ENCODE measurements at places on chromosomes 7 and 10.

DNA sequence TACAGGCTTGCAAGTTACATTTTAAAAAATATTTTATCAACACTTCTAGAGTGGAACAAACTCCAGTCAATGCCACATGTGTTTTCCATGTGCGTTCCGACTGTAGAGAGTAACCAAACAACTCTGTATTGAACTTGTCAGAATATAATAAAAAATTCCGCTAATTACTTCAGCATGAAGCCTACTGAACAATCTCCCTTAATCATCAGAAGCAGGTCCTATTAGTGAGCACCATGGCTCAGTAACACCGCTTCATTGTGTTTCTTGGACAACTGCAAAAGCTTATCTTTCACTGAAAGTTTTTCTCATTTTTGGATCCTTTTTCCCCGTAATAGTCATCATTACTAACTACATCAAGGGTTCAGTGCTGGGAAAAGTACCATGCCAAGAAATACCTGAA is 117.0 kb downstream of the MKX start:
- DNase-seq, result no peak

DNA sequence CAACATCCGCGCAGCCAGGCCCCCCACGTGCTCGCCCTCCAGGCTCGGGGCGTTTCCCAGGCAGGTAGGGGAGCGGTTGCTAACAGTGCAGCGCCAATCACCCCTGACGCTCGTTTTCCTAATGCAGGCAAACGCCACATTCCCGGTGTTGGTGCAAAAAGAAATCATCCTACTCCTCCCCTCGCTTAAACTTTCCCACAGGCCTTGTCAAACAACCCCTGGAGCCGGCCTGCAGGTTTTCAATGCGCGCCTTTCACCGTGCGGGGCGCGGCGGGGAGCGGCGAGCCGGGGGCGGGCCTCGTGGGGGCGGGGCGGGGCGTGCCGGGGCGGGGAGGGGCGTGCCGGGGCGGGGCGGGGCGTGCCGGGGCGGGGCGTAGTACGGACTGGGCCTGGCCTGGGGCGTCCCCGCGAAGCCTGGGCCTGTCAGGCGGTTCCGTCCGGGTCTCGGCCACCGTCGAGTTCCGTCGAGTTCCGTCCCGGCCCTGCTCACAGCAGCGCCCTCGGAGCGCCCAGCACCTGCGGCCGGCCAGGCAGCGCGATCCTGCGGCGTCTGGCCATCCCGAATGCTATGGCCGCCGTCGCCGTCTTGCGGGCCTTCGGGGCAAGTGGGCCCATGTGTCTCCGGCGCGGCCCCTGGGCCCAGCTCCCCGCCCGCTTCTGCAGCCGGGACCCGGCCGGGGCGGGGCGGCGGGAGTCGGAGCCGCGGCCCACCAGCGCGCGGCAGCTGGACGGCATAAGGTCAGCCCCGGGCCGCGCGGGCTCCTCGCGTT is at the start of gene ECHDC3:
Gene ECHDC3 (plus strand): TSS at position 374 of the 770 bp plus-strand sequence. CDS start 195 bp downstream, at position 569.
- peak; percentile 7 for DNase-seq

DNA sequence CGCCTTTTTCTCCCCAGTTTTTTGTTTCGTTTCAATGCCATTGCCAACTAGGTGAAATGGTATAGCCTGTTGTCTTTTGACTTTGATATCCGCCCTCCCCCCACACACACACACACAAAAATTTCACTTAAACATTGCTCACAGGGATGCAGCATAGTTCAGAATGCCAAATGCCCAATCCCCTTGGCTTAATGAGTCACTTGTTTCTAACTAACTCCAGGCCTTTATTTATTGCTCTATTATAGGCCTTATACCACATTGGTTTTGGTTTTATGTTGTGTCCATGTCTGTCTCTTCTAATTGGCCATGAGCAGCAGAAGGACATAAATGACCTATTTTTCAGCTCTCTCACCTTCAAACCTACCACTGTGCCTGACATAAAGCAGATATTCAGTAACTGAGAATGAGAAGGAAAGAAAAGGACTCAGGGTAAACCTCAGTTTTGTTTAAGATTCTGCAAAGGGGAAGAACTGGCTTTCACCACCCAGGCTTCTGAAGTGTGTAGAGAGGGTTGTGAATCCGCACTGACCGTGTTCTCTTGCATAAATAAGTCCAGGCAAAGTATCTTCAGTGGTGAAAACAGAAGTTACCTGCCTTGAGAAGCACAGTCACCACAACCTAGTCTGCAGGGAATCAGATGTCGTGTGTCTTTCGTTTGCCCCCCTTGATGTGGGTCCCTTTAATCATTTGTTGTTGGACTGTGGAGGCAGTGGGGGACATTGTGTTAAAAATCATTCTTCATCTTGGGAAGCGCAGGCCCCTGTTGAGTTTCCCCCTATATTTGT is 139.8 kb downstream of the CELF2 start:
- DNase-seq, result no peak

GRCh38 chr10:16192337-16192736 is 244.5 kb upstream of the PTER start:
- no peak for DNase-seq

DNA sequence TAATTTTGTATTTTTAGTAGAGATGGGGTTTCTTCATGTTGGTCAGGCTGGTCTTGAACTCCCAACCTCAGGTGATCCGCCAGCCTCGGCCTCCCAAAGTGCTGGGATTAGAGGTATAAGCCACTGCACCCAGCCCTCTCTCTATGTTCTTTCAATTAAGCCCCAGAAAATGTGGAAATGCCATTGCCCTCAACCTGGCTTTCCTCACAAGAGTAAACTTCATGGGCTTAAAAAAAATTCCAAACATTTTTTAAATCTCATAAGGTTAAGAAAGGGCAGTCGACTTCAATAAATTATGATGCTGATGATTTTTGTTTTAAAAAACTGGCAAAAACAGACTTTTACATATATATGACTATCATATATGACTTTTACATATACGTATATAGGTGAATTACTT is 107.6 kb downstream of the TES start:
- DNase-seq, result no peak

- no peak for DNase-seq
These were observed 187.9 kb upstream of the AKR1E2 start for GRCh38 chr10:4638099-4638498.

DNA sequence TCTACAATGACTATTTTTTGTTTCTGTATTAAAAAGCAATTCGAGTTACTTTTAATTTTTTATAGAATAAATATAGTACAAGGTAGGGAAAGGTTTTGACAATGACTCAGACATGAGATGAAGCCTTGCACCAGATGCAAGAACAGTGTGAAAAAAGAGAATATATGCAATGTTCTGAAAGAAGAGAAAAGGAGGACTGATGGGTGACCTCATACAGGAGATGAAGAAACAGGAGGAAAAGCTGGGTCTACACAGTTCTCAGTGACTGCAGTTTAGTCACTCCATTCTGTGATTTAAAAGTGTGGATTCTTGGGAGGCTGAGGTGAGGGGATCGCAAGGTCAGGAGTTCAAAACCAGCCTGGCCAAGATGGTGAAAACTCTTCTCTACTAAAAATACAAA is 38.3 kb upstream of the YAE1 start:
- no peak for DNase-seq

- DNase-seq, result no peak
These were observed 2.0 kb downstream of the CYP26C1 start for GRCh38 chr10:93062514-93063143.

GRCh38 chr7:119964788-119965542 is 308.0 kb upstream of the KCND2 start:
- no peak for DNase-seq

GRCh38 chr10:73839276-73839966 is 28.0 kb upstream of the NDST2 start:
- no peak for DNase-seq

GRCh38 chr7:39622609-39623008 is 763 bp upstream of the RALA start:
- DNase-seq, result peak; percentile 46

- no peak for DNase-seq
These were observed 108.7 kb upstream of the RHOBTB1 start for GRCh38 chr10:61052469-61053205.

GRCh38 chr10:99711129-99711719 is 20.7 kb downstream of the COX15 start:
- no peak for DNase-seq

- DNase-seq, result no peak
These were observed 502.9 kb downstream of the HTR7 start for GRCh38 chr10:90354914-90355313.

Data from NCI-H2227 treated with DMSO at 0.1 percent for 48 hours (cell line).